Stimulated activated CD4-positive, alpha-beta T cell treated with anti-CD3 and anti-CD28 coated beads, Interleukin-1b, Interleukin-23, amount 100 ng/mL, for 1 hour (primary cell): ENCODE measurements at places on chromosomes 3 and 15.

- no peak for DNase-seq
Measured at GRCh38 chr3:119176778-119177177, 3.4 kb downstream of the UPK1B start.

- no peak for DNase-seq
Measured at GRCh38 chr3:41848753-41849574, 112.9 kb downstream of the ULK4 start.

- no peak for DNase-seq
Measured at GRCh38 chr3:123791417-123791816, 92.7 kb downstream of the MYLK start.

GRCh38 chr3:167120828-167121227, 259.3 kb downstream of the ZBBX start:
- no peak for DNase-seq

- DNase-seq = no peak
Measured at GRCh38 chr15:74220475-74221248, 15.5 kb upstream of the CCDC33 start.

DNA sequence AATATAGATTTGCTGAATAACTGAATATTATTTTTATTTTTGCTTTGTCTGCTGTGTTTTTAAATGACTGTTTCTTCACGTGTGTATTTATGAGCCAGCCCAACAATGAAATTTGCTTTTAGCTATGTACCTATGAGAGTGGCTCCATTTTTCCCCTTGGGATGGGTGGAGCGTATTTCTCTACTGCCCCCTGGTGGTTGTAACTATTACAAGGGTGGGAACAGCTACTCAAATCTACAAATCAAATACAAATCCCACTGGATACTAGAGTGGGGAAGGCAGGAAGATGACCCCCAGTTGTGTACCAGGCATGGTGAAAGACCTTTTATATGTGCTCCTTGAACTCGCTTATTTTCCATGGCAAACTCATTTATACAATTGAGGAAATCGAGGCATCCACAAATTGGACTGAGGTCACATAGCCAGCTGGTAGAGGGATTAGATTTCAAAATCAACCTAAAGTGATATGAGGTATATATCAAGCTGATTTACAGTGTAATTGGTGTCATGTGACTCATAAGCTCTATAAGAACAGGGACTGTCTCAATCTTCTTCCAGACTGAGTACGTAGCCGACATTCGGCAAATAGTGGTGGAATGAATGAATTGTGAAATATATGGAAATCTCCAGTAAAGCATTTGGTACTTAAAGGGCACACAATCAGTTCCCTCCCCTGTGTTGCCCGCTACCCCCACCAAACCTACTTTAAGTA, 69.5 kb upstream of the VEPH1 start:
- no peak for DNase-seq

DNA sequence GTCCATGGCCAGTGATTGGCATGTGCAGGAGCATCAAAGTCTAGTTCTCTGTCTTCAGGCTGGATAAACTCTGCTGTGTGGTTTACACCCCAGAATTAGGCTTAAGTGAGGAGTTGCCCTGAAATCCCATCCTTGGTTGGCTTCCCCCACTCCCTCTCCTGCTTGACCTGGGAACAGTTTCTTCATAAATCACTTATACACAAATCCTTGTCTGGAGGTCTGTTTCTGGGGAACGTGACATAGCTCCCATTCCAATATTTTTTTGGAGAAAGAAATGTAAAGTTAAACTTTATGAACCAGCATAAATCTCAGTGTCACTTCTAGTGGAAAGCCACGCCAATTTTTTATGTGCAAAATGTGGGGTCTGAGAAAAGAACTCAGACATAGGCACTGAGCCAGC, 98.2 kb downstream of the DCLK3 start:
- no peak for DNase-seq

DNA sequence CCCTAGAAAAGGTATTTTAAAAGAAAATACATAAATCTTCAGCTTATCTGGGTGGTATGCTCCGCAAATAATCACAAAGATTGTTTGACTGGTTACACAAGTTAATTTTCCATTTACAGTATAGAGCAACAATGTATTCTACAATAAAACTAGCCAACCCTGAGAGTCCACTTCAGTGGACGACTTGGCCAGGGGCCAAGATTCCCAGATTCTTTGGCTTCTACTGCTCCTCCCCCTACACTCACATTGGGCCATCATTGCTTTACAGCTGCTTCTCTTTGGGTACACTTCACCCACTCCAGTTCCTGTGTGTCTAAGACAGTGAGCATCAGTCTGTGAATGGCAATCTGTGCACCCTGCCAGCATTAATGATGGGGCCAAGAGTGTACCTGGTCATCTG, 17.2 kb upstream of the PRICKLE2 start:
- DNase-seq = no peak

- DNase-seq = no peak
Measured at GRCh38 chr3:152399374-152399773, 130.6 kb downstream of the MBNL1 start.

DNA sequence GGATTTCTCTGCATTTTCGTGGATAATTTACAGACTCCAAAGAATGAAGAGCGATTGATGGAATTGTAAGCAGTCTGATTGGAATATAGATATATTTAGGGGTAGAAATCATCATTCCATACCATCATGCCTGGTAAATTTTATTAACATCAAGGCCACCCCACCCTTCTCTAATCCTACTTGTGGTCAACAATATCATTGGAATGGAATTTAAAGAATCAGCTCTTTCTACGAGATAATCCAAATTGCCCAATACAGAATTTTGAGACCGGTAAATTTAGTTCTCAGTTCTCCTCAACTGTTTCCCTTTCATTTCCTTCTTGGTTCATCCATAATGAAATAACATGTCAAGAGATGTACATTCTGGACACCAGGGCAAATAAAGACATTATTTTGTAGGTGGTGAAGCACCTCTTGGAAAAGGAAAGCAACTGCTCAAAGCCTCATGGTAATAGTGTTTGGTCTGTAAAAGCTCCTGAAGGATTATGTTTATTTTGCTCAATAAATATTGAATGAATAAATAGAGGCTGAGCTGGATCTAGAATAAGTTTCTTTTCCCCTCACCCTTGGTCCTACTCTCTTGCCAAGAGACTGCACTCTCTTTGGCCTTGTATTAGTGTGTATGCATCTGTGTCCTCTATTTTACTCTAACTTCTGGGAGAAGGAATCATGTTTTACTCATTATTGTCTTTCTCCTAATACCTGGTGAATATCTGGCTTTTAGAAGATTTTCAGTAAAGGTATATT, 133.7 kb upstream of the BCL6 start:
- no peak for DNase-seq

- DNase-seq = no peak
Measured at GRCh38 chr3:130341388-130341787, 4.1 kb upstream of the COL6A5 start.

DNA sequence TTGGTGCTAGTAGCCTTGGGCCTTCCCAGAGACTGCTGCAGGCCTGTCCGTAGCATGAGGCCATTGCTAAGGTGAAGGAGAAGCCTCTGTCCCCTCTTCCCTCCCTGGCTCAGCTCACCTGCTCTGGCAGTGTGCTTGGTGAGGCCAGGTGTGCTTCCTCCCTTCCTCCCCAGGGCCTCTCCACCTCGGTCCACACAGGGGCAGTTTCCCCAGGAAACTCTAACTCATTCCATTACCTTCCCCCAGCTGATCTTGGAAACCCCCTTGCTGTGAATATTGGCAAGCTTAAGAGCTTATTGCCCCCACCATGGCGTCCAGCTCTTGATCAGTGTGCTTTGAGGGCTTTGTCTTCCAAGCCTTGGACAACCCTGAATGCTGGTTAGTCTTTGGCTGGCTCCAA, 52.7 kb downstream of the ZNF445 start:
- DNase-seq = no peak

- DNase-seq = no peak
Measured at GRCh38 chr15:92810418-92811138, 89.5 kb upstream of the CHD2 start.
